SJSA1 (cell line): ENCODE measurements at places on chromosomes 2 and 18. TPM values are rescaled to one million over a fixed set of nuclear protein-coding genes. Genes with fewer than 3 reads are reported as not detected.

- H3K27ac ChIP-seq: peak overlapping the region; percentile 24
- no peaks in the 10 kb centered on the region for H3K36me3 ChIP-seq
- DNase-seq: no peak
- no peaks in the 10 kb centered on the region for H3K27me3 ChIP-seq
Measured at GRCh38 chr2:177275743-177276055, 11.2 kb upstream of the NFE2L2 start.

DNA sequence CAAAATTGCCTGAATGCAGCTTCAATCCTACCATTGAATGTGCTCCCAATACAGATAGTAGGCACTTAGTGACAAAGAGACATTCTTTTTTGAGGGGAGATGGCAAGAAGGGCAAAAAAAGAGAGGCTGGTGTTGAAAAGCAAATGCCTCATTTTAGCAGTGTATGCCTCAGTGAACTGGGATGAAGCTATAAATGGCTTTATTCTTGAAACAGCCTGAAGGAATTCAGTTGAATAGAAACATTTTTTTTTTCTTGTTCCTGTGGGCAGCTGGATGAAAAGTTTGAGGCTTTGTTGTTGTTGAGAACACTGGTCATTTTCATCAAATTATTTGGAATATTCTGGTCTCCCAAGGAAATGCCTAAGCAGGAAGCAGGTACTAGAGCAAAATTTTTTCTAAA, 228.9 kb downstream of the RNF144A start:
- H3K4me3 ChIP-seq: no peak overlapping the region
- no peaks in the 10 kb centered on the region for H3K4me1 ChIP-seq
- no peaks in the 10 kb centered on the region for H3K27me3 ChIP-seq
- no peaks in the 10 kb centered on the region for H3K36me3 ChIP-seq
- no peak overlapping the region for H3K27ac ChIP-seq

DNA sequence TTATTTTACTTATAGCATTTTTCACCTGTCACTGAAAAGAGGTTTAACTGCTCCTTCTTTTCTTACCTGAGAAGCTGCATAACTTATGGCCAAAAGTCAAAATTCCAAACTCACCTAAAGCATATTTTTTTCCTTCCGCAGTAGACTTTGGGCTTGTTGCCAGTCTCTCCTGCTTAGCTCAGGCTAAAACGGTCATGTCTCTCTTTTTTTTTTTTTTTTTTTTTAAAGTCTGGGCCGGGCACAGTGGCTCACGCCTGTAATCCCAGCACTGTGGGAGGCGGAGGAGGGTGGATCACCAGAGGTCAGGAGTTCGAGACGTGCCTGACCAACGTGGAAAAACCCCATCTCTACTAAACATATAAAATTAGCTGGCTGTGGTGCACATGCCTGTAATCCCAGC, 113.5 kb downstream of the RTN4 start:
- H3K36me3 ChIP-seq: no peaks in the 10 kb centered on the region
- H3K27ac ChIP-seq: no peak overlapping the region
- no peak for DNase-seq

DNA sequence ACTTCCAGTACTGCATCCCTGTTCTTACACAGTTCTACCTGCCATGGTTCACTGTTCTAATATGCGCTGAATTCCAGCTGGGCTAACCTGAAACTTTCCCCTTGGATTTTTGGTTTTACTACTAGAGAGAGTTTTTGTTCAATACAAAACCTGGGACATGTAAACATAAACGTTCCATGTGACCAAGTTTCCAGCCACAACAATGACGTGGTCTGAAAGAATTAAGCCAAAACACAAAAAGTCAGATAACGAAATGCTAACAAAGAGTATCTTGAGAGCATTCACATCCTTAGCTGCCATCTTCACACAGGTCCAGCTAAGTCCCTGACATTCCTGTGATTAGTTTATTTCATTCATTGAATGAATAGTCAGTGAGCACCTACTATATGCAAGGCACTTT, 467.0 kb upstream of the PKDCC start:
- no peaks in the 10 kb centered on the region for H3K27me3 ChIP-seq
- no peak overlapping the region for H3K4me3 ChIP-seq
- H3K4me1 ChIP-seq: no peaks in the 10 kb centered on the region
- no peak overlapping the region for H3K27ac ChIP-seq
- no peak for DNase-seq

- no peak for DNase-seq
- H3K27ac ChIP-seq: no peak overlapping the region
- H3K36me3 ChIP-seq: no peaks in the 10 kb centered on the region
- peaks cover 4% of the 10 kb centered on the region; the same call in 1 of the 2 replicates for H3K4me1 ChIP-seq
- no peak overlapping the region for H3K4me3 ChIP-seq
Measured at GRCh38 chr2:55080204-55080738, 30.0 kb upstream of the RTN4 start.

DNA sequence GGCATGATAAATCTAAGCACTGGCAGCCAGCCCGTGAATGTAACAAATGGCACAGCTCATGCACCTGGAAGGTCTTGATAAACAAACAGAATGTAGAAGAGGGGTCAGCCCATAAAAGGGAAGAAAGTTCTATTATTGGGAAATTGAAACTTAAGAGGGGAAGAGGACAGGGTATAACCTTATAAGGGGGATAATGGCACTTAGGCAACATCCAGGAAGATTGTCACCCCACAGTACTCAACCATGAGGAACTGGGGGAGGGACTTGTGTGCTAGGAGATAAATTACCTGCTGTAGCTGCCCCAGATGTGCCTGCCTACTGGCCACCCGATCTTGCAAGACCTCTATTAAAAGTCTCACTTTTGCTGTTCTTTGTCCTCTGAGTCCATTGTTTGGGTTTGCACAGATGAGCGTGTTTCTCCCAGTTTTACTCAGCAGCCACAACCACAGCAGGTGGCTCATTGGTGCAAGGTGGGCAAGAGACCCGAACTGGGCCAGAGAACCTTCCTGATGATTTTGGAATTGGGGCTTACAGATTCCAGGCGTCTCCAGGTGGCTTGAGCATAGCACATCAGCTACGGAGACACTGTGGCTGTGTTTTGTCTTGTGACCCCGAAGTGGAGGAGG, 79.0 kb upstream of the TAF1B start:
- H3K36me3 ChIP-seq: no peaks in the 10 kb centered on the region
- DNase-seq: no peak
- H3K27ac ChIP-seq: no peak overlapping the region
- H3K4me3 ChIP-seq: no peak overlapping the region

DNA sequence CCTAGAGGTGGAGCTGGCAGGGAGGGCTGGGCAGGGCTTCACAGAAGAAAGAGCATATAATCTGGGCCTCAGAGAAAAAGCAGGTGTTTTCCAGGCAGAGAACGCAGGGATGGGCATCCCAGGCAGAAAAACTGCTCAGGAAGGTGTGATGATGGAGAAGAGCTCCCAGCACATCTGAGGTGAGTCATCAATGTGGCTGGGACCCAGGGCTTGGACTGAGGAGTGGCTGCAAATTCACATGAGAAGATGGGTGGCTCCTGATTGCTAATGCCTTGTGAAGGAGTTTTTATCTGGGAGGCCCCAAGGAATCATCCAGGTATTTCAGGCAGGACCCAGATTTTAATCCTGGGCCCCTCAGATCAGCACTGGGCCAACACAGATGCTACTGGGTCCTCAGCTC, 10.2 kb downstream of the IL1F10 start:
- 0 out of 2 replicates have a peak, but pooled peaks cover 5% of the 10 kb centered on the region for H3K27me3 ChIP-seq
- H3K4me3 ChIP-seq: no peak overlapping the region
- DNase-seq: no peak
- no peaks in the 10 kb centered on the region for H3K36me3 ChIP-seq
- H3K27ac ChIP-seq: no peak overlapping the region

GRCh38 chr18:31680831-31681568, 3.4 kb downstream of the B4GALT6 start:
- H3K27me3 ChIP-seq: peaks cover 31% of the 10 kb centered on the region
- no peak for DNase-seq
- H3K27ac ChIP-seq: no peak overlapping the region
- peaks cover 19% of the 10 kb centered on the region for H3K4me1 ChIP-seq

- no peaks in the 10 kb centered on the region for H3K27me3 ChIP-seq
- H3K27ac ChIP-seq: peak overlapping the region; percentile 96
- H3K36me3 ChIP-seq: peaks cover 61% of the 10 kb centered on the region
- H3K4me1 ChIP-seq: peaks cover 83% of the 10 kb centered on the region
- H3K4me3 ChIP-seq: no peak overlapping the region
Measured at GRCh38 chr2:230781130-230781797, 68.6 kb downstream of the CAB39 start.

GRCh38 chr2:204177977-204178522, 241.5 kb downstream of the ICOS start:
- no peaks in the 10 kb centered on the region for H3K4me1 ChIP-seq
- no peak overlapping the region for H3K4me3 ChIP-seq
- no peaks in the 10 kb centered on the region for H3K36me3 ChIP-seq
- DNase-seq: peak; percentile 18

GRCh38 chr2:20225294-20226151, 593 bp upstream of the SDC1 start:
- H3K4me3 ChIP-seq: peak overlapping the region; percentile 86
- H3K27ac ChIP-seq: no peak overlapping the region
- peaks cover 22% of the 10 kb centered on the region for H3K36me3 ChIP-seq
- no peaks in the 10 kb centered on the region for H3K27me3 ChIP-seq

DNA sequence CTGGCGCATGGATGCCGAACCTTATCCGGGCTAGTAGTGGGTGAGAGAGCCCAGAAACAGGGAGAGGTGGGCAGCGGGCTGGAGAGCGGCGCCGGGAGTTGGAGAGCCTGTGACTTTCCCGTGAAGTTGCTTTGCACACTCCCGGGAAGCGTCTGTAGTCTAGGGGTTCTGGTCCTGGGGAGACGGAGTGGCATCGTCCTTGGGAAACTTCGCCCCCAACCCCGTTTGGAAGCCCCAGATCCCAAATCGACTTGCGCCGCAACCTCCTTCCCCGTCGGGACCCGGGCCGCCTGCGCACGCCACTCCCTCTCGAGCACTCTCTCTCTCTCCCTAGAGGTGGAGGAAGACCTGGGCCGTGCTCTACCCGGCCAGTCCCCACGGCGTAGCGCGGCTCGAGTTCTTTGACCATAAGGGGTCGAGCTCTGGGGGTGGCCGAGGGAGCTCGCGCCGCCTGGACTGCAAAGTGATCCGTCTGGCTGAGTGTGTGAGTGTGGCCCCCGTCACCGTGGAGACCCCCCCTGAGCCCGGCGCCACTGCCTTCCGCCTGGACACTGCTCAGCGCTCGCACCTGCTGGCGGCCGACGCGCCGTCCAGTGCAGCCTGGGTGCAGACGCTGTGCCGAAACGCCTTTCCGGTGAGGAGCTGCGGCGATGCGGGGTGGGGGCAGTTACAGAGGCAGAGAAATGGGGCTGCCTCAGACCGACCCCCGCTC, 456 bp downstream of the DOK1 start:
- H3K27me3 ChIP-seq: no peaks in the 10 kb centered on the region
- peak overlapping the region; percentile 98 for H3K27ac ChIP-seq
- H3K4me3 ChIP-seq: peak overlapping the region; percentile 65
- H3K36me3 ChIP-seq: peaks cover 13% of the 10 kb centered on the region
- H3K4me1 ChIP-seq: peaks cover 20% of the 10 kb centered on the region
- peak; percentile 76 for DNase-seq

DNA sequence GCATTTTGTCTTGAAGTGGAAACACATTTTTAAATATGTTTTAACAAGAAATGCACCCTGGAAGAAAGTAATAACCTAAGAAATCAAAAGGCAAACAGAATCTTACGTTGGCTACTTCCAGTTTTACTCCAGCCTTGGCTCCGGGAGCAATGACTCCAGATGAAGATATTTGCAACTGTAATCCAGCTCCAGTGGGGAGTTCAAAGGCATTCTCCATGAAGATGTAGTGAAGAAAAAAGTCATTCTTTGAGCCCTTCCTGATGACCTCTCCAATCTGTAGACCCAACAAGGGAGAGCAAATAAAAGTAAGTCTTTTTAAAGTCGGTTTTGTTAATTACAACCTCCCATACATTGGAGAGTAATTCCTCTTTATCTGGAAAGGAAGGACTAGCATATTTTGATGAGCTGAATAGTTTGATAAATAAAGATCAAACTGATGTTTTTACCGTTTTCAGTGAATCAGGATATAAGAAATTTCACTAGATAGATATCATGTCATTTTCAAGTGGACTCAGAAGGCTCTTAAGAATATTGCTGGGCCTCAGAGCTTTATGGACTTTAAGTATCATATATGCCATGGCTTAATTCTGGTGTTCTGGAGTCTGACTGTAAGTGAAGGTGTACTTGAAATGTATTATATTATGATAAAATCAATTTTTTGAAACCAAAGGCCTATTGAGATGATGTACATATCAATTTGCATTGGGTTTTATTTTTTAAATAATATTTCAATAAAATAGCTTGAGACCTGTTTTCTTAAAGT, 20.3 kb downstream of the APOB start:
- H3K36me3 ChIP-seq: no peaks in the 10 kb centered on the region
- no peak for DNase-seq
- no peak overlapping the region for H3K27ac ChIP-seq
- no peak overlapping the region for H3K4me3 ChIP-seq

- no peak overlapping the region for H3K27ac ChIP-seq
- DNase-seq: no peak
- no peaks in the 10 kb centered on the region for H3K27me3 ChIP-seq
Measured at GRCh38 chr2:171235262-171235881, 74.7 kb upstream of the TLK1 start.

GRCh38 chr2:55161295-55162210, 70.5 kb downstream of the CLHC1 start:
- peaks cover 49% of the 10 kb centered on the region for H3K4me1 ChIP-seq
- H3K4me3 ChIP-seq: no peak overlapping the region
- no peaks in the 10 kb centered on the region for H3K27me3 ChIP-seq
- H3K36me3 ChIP-seq: no peaks in the 10 kb centered on the region

- H3K4me3 ChIP-seq: no peak overlapping the region
- peaks cover 32% of the 10 kb centered on the region for H3K4me1 ChIP-seq
- H3K36me3 ChIP-seq: no peaks in the 10 kb centered on the region
Measured at GRCh38 chr2:85501248-85501647, 37.7 kb upstream of the MAT2A start.

- peak; percentile 89 for DNase-seq
- no peak overlapping the region for H3K4me3 ChIP-seq
- H3K4me1 ChIP-seq: peaks cover 21% of the 10 kb centered on the region
- H3K27ac ChIP-seq: peak overlapping the region; percentile 59
- H3K27me3 ChIP-seq: no peaks in the 10 kb centered on the region
- H3K36me3 ChIP-seq: no peaks in the 10 kb centered on the region
Measured at GRCh38 chr2:64876137-64876647, 113.0 kb upstream of the SLC1A4 start.

DNA sequence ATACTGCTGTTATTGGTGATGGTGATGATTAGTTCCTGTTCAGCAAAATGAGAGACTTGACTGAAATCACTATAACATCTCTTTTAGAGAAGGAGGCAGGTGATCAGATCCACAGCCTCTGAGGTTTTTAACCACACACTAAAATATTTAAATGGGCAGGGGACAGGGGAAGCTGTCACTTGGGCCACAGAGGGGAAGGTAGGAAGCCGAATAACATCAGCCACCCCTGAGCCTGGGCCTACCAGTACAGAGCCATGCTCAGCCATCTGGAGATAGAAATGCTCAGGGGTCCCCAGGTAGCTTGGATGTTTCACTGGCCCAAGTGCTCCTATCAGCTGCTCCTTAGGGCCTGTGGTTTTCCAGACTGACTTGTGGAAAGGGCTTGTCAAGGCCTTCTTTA, 122.3 kb downstream of the MRO start:
- H3K4me3 ChIP-seq: no peak overlapping the region
- H3K27me3 ChIP-seq: no peaks in the 10 kb centered on the region
- no peak for DNase-seq
- no peak overlapping the region for H3K27ac ChIP-seq
- no peaks in the 10 kb centered on the region for H3K4me1 ChIP-seq

Gene MEMO1
- total RNA-seq: 50.2 and 54.6 TPM in 2 replicates

Gene CRACDL
- not detected in 2 replicates for total RNA-seq

Gene RNF152
- 15.0 and 18.0 TPM in 2 replicates for total RNA-seq

Gene TUBA4B
- total RNA-seq: not detected in 2 replicates

Gene PHOSPHO2
- total RNA-seq: 1.9 TPM in 2 replicates

Gene RND3
- total RNA-seq: 170 and 178 TPM in 2 replicates

Gene LCT
- not detected in 2 replicates for total RNA-seq

Gene LRRTM1
- total RNA-seq: not detected in 2 replicates

Gene GALNT14
- 0.21 TPM in 1 of 2 replicates, not detected in the other for total RNA-seq

Gene TEX51
- total RNA-seq: not detected in 2 replicates

Gene GPAT2
- total RNA-seq: not detected in 2 replicates

Gene IL36RN
- not detected in 2 replicates for total RNA-seq

Gene HES6
- 13.8 and 31.7 TPM in 2 replicates for total RNA-seq

Gene DNAH6
- 0.58 and 1.1 TPM in 2 replicates for total RNA-seq
